Activated CD4-positive, alpha-beta T cell treated with anti-CD3 and anti-CD28 coated beads, Interleukin-2, amount 50 U/mL, for 16 hours (primary cell): ENCODE measurements at places on chromosomes 3 and 15.
A peak's percentile ranks its signal among the peaks of the same experiment; 100 is the strongest.

GRCh38 chr15:41284427-41285177, 47.8 kb downstream of the OIP5 start:
- DNase-seq = peak; percentile 48

DNA sequence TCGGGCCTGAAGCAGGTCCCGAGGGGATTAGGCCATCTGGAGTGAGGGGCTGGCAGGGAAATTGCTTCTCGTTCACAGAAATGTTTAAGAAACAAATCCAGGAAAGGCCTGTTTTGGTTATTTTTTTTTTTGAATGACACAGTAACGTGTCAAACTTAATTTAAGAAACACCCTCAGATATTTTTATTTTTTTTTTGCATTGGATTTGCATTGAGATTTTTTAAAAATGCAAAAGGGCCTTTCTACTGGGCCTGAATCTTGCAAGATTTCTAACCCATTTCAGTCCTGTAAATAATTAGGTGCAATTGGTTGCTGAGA, 25.0 kb upstream of the KLF13 start:
- no peak for DNase-seq

DNA sequence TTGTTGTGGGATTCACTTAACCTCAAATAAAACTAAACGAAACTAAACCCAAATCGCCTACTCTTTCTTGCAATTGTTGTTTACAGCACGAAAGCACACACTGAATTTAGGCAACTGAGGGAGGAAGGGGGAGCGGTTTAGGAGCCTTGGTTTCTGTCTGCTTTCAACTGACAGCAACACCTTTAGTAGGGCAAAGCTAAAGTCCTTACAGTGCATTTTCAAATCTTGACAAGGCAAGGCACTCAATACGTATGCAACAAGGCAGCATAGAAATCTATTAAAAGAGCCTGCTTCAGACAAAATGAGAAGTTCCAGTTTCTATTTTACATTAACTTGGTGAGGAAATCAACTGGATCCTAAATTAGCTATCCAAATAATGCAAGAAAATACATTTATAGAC, 174.6 kb downstream of the CHST2 start:
- DNase-seq = peak; percentile 20

GRCh38 chr3:122533931-122534334, 19.2 kb upstream of the KPNA1 start:
- peak; percentile 94 for DNase-seq

DNA sequence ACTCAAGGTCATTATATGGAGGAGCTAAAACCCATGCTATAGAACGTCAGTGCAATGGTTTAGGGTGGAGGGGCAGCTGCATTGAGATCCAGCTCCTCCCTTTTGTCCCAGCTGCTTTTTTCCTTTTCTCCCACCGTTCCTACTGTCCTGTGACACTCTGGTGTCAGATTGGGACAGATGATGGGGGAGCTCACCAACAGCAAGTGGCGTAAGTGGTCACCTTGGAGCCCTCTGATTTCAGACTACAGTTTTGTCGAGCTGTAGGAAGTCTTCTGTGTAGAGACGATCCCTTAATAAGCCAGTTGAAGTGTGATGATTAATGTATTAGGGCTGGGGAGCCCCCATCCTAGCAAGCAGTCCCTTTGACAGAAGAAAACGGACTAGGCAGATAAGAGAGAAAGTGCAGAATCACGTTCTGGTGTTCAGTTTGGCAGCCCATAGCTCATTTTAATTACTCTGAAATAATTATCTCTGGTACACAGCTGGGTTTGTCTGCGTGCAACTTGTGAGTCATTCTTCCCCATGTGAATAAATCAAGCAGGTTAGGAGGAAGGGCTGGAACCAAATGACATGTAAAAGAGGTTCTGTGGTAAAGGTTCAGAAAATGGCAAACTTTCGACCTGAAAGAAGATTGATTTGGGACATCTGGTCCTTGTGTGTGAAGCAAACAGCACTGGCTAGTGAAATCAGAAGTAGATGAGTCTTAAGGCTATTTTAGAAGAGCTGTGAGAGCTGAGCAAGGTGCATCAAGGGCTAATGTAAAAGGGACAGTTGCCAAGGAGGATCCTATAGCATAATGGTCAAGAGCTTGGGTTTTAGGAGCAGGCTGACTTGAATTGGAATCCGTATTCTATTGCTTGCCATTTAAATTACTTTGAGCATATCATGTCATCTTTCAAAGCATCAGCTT, 241.4 kb downstream of the EDEM1 start:
- peak; percentile 18 for DNase-seq

GRCh38 chr3:134090031-134090430, 60.3 kb upstream of the SLCO2A1 start:
- no peak for DNase-seq

DNA sequence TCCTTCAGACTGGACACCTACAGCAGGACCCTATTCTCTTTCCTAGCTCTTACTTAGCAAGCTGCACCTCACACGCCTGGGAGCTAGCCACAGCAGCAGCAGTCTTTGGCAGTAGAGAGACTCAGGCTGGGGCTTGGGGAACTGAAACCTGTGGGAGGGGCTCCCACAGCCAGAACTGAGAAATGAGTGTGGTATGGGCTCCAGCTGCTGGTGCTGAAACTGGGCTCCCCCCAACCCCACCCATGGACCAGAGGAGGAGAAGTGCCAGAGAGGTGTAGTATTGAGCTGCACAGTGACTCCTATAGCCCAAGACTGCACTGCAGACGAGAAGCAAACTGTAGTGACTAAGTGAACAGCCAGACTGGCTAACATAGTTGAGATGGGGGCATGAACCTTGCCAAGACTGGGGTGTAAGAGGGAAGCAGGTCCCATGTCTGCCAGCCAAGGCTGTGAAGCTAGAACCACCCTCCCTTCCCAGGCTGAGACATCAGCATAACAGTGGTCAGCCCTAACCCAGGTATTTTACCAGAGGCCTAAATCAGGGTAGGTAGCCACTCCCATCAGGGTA, 62.5 kb downstream of the MYO5A start:
- peak; percentile 81 for DNase-seq

GRCh38 chr3:197478746-197479668, 76.8 kb downstream of the BDH1 start:
- DNase-seq = no peak

DNA sequence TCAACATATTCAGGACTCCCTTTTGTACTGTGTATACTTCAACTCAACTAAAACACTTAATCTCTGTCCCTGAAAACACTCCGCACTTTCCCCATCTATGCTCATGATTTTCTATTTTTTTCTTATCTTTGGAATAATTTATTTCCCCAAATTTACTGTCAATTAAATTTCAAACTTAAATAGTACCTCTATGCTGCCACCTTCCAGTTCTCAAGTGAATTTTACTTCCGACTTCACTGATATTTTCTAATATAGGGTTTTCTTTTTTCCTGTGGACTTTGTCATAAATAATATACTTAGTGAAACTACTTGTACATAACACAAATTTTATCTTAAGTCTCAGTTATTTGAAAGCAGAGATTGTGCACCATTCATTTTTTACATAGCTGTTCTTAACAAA, 1303.3 kb downstream of the OTOL1 start:
- DNase-seq = no peak

- DNase-seq = no peak
These were observed 327.9 kb downstream of the PTPRG start for GRCh38 chr3:61889259-61889658.

GRCh38 chr3:98977520-98977919, 76.0 kb upstream of the DCBLD2 start:
- DNase-seq = peak; percentile 6

GRCh38 chr15:62566248-62566647, 401.2 kb upstream of the C2CD4B start:
- DNase-seq = no peak

DNA sequence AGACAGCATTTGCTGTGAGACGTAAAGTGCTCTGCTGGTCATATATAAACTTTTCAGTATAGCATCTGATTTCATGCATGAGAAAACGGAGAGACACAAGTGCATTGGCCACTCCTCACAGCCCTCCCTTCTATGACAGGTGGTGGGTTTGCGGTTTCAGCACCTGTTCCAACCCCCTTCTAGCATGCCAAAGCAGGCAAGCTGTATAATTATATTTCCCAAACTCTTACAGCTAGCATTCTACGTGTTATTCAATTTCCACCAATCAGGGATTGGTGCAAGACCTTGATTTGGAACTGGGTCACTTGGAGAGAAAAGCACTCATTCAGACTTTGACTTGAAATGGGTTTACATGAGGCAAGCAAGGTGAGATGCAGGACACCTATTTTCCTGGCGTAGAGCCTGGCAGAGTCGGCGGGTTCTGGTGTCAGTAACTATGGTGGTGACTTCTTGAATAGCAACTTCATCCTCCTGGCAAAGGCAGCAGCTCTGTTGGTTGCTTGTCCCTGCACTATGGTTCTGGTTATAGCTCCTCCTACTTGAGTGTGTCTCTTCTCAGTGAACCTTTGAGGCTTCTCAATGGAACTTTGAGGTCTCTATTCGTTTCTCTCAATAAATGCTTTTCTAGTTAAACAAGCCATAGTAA, 356.5 kb downstream of the TBL1XR1 start:
- DNase-seq = no peak

DNA sequence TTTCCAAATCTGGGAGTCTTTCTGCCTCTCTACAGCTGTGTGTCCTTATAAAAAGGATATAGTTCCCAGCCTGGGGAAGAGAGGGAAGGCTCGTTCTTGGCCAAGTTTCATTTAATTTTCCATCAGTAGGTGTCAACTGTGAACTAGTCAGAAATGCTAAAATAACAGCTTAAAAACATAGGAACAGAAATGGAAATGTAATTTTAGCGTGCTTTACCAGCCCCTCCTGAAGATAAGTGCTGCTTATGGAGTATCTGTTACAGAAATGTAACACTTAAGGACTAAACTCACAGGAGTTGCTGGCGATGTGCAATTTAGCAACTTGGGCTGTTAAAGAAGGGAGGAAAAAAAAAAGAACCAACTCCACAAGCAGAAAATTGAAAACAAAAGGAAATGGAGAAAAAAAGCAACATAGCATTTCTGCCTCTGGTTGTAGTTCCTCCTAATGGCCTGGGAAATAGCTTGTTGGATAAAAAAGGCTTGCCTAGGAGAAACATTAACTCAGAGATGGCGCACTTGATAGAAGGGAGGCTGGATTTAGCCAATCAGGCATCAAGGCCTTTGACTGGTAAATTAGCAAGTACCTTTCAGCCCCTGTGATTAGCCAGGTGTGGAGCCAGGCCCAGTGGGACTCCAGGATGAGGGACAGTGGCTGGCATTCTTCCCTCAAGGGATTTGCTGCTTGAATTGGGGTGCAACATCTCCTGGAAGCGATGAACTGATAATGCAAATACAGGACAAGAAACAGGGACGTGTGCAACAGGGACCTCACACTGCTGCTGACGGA, 84.3 kb downstream of the RPLP1 start:
- DNase-seq = no peak

DNA sequence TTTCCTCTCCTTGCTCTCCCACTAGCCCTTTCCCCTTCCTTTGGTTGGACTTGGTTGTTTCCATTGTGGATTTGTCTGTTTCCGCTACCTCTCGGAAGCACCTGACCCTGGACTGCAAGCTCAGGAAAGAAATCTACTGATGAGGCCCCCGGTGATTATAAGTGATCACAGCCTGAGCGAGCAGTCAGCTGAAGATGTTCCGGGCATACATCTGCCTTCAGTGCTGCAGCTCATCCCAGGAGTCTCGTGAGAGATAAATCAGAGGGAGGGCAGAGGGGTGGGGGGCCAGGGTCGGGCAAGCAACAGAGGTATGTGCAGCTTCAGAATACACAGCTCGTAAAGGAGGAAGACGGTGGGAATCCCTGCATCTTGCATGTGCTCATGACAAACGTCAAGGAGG, 102.1 kb downstream of the MRPL46 start:
- no peak for DNase-seq

GRCh38 chr3:78088006-78088405, 1048.1 kb downstream of the ROBO2 start:
- no peak for DNase-seq

DNA sequence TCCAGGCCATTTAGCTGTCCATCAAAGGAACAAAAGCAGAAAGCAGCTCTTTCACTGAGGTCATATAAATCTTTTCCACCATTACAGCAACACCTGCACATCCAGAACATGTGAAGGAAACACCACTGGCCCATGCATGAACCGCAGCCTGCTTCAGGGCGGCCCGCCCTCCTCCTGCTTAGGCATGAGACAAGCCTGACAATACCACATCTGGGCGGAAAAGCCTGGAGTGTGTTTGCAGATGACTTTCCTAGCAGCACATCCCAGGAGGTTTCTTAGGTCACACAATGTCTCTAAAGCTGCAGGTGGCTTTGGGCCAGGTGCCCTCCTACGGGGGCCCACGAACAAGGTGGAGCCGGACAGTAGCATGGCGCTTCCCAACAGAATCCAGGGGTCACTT, 19.6 kb downstream of the CYFIP1 start:
- DNase-seq = no peak

DNA sequence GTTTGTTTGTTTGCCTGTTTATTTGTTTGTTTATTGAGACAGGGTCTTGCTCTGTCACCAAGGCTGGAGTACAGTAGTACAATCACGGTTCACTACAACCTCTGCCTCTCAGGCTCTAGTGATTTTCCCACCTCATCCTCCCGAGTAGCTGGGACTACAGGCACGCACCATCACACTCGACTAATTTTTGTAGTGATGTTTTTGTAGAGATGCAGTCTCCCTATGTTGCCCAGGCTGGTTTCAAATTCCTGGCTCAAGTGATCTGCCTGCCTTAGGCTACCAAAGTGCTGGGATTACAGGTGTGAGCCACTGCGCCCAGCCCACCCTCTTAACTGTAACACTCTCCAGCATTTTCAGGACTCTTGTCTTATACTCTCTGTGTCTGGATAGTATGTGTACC, 26.7 kb downstream of the PLD1 start:
- no peak for DNase-seq

DNA sequence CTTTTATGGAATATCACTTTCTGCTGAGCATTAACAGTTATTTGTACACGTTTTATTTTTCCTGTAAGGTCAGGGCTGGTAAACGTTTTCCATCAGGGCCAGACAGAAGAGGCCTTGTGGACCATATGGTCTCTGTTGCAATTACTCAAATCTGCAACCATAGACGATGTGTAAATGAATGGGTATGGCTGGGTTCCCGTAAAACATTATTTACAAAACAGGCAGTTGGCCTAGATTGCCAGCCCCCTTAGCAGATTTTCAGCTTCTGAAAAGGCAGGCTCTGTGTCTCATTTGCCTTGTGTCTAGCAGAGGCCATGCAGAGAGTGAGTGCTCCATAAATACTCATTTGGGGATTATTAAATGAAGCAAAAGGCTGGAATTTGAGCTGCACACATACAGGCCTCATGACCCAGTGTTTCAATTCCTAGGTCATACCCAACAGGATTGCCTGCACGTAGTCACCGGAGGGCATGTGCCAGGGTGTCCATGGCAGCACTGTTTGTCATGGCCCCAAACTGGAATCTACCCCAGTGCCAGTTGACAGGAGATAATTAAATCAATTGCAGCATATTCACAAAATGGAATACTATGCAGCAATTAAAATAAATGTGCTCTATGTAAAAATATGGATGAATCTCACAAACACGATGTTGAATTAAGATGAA, 51.3 kb downstream of the GPD1L start:
- no peak for DNase-seq

- DNase-seq = no peak
These were observed 177.9 kb downstream of the ERC2 start for GRCh38 chr3:56290374-56290773.

DNA sequence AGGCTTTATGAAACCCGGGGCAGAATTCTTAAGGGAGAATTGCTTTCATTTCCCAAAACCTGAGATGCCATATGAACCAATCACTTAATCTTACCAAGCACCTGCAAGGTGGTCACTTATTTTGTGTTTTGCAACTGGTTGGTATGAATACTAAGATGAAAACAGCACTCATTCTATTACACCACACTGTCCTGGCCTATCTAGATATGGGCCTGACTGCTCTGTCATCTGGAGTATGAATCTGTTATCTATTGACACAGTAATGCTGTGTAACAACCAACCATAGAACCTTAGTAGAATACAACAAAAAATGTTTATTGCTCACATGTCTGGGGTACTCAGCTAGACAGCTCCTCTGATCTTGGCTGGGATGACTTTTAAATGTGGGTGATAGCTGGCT, 74.8 kb downstream of the TMEM266 start:
- no peak for DNase-seq
